ENCODE measurements at places on chromosomes 7 and 10.

DNA sequence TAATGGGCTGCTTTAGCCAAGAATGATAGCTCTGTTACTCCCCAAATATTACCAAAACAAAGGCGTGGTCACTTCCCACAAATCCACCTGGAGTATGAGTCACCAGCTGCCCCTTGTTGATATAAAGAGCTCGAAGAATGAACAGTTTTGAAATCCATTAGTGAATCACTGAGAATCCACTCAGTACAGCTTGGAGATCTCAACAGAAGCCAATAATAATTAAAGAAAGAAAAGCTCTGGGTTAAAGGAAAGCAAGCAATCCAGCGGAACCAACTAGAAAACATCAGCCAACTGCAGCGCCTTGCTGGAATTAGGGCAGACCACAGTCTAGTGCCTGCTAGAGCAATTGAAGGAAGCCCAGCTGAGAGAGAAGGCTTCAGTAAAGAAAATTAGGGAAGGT lies 576.0 kb upstream of the C7orf33 start:
- DNase-seq: no peak

DNA sequence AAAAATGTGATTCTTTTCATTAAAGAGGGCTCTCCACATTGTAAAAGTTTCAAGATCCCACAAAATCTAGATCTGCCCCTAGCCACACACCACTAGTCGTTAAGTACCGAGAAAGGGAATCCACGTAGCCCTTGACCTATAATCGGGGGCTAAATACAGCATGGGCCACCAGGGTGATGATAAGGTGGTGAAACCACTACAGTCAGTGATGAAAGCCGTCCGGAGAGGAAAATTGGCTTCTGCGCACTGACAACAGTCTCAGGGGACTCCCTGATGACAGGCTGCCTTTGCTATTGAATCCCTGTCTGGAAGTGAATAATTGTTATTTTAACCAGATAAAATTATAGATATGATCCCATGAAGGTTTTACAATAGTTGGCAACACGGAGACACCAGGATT lies 4.6 kb downstream of the TECTB start:
- no peak for DNase-seq

- DNase-seq: no peak
Measured at GRCh38 chr10:3265088-3265487, 92.5 kb upstream of the PITRM1 start.

- no peak for DNase-seq
Measured at GRCh38 chr7:155388561-155388960, 69.4 kb upstream of the EN2 start.

- DNase-seq: no peak
Measured at GRCh38 chr10:66852811-66853210, 73.0 kb upstream of the LRRTM3 start.

DNA sequence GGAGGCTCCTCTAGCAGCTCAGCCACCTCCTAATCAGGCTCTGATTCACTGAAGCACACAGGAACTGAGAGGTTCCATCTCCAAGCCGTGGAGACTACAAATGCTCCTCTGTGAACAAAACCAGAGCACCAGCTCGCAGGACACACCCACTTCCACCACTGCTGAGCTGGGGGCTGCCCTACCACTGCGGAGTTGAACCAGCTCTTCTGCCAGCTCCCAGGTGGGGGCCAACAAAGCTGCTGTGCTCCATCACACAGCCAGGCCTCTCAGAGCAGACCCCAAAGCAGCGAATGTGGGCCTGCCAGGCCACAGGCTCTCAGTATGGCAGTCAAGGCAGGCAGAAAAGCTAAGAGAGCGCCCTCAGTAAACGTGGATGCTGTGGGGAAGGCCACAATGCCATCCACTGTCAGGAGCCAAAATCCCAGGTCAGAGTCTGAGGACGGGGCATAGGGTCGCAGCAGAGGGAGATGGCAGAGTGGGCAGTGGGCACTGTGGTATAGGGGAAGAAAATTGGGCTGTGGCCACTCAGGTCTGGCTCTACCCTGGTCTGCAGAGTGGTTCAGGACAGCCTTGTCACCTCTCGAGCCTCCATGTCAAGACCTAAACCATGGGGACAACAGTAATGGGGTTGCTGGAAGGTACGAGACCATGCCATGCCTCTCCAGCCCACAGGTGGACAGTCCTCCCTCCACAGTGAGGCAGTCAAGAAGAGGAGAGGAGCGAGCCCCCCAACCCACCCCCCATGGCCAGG lies 82.1 kb downstream of the GRID1 start:
- no peak for DNase-seq

GRCh38 chr7:88600695-88601094 lies 158.8 kb upstream of the ZNF804B start:
- DNase-seq: no peak

DNA sequence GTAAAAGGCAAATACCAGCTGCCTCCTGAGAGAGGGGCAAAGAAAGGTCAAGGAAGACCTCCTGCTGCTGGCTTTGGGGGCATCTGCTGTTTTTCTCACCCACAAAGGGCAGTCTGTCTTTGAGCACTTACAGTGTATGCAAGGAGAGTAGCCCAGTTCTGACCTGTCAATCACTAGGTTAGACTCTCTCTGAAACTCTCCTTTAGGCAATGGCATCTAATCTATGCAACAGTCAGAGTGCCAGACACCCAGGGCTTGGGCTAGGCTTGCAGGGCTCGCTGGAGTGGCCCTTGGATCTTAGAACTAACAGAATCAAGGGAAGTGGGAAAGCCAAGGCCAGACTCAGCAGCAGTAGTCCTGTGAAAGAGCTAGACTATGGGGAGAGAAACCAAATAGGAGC lies 522.9 kb downstream of the NRG3 start:
- no peak for DNase-seq

- DNase-seq: no peak
Measured at GRCh38 chr10:119758448-119759195, 32.8 kb downstream of the INPP5F start.

DNA sequence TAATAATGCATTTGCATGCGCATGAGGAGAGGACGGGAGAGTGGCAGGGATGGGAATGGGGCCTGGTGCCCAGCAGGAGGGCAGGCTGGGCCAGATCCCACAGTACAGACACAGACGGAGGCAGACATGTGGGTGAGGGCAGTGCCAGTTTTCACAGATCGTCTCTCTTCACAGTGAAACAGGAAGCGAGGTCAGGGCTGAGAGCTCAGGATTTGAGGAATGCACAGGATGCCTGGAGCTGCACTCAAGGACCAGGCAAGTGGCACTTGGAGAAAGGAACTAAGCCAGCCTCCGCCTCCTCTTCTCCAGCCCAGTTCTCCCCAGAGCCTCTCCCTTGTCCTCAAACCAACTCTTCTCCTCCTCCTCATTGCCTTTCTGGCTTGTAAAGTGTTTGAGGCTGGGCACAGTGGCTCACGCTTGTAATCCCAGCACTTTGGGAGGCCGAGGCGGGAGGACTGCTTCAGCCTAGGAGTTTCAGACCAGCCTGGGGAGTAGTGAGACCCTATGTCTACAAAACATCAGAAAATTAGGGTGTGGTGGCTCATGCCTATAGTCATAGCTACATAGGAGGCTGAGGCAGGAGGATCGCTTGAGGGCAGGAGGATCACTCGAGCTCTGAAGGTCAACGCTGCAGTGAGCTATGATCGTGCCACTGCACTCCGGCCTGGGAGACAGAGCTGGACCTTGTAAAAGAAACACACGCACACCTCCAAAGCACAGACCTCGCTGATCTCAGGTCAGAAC lies 115.2 kb downstream of the HIP1 start:
- no peak for DNase-seq

DNA sequence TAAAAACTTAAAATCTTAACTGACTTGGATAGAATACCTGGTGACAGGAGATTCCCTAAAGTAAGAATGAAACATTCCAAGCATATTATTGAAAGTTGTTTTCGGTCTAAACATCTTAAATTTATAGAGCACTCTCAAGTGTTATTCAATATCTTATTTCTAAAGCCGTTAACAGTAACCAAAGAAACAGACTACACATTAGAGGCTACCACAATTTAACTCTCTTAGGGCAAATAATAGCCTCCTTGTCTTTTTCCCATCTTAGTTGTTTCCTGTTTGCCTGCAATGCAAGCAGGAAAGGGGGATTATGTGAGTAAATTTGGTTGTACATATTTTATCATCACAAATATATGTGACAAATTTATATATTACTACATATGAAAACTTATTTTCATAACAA lies 31.4 kb downstream of the NAPEPLD start:
- DNase-seq: no peak

DNA sequence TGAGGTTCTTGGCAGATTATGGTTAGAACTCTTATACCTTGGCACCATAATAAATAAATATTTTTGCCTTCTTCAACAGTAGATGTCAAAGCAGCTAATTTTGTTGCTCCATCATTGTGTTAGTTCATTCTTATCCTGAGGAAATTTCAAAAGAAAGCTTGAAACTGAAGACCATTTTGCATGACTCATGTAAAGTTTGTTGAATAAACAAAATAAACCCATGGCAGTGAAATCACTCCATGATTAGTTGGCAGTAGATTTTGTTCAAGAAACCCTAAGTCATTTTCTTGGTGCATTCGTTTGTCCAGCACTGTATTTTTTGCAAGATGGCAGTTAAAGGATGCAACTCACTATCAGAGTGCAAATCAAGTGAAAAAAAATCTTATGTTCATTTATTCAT lies 91.6 kb downstream of the HECW1 start:
- DNase-seq: no peak

GRCh38 chr7:97671571-97671970 lies 60.3 kb upstream of the TAC1 start:
- DNase-seq: no peak

- DNase-seq: no peak
Measured at GRCh38 chr7:66377045-66377444, 171.9 kb downstream of the TPST1 start.

DNA sequence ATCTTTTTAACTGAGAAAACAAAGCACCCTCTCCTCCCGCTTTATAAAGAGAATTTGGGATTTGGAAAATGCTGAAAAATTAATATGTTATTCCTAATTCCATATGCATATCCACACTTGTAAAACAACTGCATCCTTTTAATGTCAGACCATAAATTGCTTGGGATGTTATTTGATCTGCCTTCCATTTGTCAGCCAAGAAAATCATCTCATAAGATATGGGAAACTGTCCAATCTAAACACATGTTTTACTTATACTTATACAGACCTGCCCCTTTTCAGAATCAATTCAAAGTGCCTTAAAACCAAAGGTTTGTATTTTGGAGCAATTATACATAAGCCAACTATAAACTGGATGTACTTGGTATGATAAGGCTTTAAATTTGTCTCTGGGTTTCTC lies 595.5 kb upstream of the PFKP start:
- DNase-seq: no peak

DNA sequence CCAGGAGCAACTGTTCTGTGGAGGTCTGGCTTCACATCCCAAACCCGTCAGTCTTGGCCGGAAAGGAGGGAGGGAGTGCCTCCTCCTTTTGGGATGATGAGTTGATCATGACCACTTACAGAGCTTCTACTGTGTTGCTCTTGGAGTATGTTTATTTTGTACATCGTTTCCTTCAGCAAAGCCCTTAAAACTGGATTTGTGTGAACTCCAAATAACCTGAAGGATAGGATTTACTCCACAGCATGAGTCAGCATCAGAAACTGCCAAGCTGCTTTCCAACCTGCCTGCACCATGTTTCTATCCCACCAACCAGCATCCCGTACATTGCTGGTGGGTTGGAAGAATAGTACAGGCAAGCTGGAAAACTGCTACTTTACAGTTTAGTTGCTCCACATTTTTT lies 3.5 kb downstream of the CCDC201 start:
- no peak for DNase-seq

- DNase-seq: no peak
Measured at GRCh38 chr10:47372726-47373125, 11.4 kb downstream of the ZNF488 start.

DNA sequence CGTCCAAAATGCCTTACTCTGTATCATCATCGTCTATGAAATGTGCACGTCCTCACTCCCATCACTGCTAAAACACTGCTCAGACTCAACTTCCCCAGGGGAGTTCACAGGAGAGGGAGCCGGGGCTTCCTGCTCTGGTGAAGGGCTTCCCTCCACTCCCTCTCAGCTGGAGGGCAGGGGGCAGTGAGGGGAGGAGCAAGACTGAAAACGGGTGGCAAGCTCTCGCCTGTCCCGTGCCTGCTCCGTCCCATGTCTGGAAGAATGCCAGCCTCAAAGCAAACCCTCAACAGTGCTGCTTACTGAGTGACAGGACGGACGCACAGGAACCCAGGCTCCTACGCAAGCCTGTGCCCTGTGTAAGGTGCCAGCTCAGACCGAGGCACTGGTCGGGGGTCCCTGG lies 25.1 kb downstream of the PRKAG2 start:
- DNase-seq: no peak

DNA sequence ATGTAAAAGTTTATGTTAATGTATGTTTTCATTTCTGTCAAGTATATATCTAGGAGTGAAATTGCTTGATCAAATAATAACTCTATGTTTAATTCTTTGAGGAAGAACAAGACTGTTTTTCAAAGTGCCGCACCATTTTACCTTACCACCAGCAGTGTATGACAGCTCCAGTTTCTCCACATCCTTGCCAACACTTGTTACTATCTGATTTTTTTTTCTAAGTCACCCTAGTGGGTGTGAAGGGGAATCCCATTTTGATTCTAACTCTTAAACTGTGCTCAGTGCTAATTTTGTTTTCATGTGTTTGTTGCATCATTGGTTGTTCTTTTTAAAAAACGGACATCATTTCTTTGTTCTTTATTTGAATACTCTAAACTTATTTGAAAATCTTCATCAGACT lies 120.2 kb upstream of the CDK6 start:
- DNase-seq: no peak

GRCh38 chr7:33862946-33863814 lies 42.2 kb upstream of the BMPER start:
- no peak for DNase-seq

- no peak for DNase-seq
Measured at GRCh38 chr10:45407542-45407941, 33.5 kb downstream of the ALOX5 start.

DNA sequence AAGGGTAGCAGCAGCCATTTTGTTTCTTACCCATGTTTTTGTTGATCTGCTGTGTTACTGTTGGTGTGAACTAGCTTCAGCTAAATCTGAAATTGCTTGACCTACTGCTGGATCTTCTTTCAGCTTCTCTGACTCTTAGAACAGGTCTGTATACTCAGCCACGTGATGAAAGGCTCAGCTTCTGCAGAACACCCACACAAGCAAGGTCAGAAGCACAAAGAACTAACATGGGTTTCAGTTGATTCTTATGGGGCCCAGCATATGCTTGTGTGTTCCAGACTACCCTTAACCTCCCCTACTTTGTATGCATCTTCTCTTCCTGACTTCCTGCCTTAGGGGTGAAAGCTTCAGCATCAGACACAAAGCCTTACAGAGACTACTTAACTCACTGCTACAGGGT lies 186.8 kb downstream of the HGF start:
- DNase-seq: no peak

DNA sequence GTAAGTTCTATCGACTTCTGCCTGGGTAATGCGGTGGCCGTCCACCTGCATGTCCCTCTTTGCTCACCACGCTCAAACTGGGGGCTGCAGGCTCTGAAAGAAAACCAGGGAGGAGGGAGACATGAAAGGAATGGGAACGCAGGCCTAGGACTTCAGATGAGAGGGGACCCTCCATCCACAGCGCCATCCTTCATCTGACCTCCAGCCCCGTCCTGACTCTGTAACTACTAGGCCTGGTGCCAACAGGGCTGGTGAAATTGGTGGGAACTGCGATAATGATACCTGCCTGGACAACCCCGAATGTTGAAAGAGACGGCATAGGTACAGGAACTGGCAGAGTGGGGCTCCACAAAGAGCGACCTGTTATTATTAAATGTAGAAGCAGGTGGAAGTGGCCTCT lies 1.3 kb upstream of the ECHDC3 start:
- no peak for DNase-seq

GRCh38 chr10:13707156-13707881 lies 120.6 kb downstream of the PRPF18 start:
- no peak for DNase-seq
